ENCODE measurements at places on chromosomes 5 and 9.

GRCh38 chr5:151264113-151264512 lies 11.1 kb downstream of the GM2A start:
- peak; percentile 28 for DNase-seq

DNA sequence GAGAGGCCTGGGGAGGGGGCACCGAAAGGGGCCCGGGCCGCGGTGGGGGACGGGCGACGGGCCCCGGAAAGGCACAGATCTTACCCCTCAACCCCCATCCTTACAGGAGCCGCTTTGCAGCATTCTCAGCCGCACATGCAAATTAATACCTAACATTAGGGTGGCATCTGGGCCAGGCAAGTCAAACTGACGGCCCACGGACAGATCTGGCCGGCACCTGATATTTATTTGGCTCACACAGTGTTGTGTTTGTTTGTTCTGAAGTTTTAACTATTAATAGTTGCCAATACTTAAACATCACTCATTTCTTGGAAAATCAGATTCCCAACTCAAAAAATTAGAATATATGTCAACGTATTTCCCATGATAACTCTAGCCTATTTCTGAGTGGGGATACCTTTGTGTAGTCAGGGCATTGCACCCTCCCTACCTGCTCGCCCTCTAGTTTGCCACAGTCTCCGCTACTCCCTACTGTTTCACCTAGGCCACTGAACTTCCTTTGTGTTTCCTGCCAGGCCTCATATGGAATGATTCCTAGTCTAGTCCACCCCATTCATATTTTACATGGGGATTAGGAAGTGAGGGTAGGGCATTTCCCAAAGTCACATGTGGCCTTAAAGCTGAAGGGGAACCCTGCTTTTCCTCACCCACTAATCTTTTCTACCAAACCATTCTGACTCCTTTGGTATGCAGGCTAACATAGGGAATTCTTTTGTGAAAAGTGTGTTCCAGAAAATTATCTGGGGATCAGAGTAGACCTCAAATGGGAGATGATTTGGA lies 71.9 kb upstream of the LARP1 start:
- no peak for DNase-seq

DNA sequence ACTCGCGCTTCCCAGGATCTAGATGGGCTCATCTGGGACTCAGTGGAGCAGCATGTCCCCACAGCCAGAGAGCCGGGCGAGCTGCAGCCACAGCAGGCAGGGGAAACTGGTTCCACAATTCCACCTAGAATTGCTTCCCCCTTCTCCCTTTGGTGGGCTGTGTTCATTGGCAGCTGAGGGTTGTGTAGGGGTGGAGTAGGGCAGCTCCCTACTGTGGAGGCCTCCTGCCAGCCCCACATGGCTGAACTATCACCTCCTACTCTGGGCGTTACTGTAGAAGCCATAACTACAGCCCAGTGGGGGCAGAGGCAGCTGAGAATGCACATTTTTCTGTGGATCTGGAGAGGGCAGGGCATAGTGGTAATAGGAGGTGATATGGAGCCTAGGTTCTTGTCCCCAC lies 44.8 kb downstream of the PPARGC1B start:
- no peak for DNase-seq

- DNase-seq, result no peak
These were observed 5.8 kb upstream of the PLPP1 start for GRCh38 chr5:55540525-55540924.

DNA sequence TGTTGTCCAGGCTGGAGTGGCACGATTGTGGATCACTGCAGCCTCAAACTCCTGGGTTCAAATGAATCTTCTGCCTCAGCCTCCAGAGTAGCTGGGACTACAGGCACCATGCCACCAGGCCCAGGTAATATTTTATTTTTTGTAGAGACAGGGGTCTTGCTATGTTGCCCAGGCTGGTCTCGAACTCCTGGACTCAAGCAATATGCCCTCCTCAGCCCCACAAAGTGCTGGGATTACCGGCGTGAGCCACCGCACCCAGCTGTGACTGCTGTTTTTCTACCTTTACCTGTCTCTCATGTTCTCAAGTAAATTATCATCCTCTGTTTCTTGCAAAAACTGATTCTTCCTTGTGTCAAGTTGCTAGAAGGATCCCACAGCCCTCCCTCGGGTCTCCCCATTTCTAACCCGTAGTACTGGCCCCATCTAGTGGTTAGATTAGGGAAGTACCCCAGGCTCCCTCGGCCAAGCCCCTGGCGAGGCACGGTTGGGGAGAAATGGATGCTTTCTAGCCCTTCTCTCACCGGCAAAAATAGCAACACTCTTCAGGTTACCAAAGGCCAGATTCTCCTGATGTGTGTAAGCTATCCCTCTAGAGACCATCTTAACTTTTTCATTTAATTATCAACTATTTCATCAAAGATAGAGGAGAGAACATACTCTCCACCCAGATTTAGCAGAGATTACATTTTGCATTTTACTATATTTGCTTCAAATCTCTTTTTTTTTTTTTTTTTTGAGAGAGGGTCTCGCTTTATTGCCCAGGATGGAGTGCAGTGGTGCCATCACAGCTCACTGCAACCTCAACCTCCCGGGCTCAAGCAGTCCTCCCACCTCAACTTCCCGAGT lies 19.2 kb upstream of the TOR1B start:
- peak; percentile 25 for DNase-seq

DNA sequence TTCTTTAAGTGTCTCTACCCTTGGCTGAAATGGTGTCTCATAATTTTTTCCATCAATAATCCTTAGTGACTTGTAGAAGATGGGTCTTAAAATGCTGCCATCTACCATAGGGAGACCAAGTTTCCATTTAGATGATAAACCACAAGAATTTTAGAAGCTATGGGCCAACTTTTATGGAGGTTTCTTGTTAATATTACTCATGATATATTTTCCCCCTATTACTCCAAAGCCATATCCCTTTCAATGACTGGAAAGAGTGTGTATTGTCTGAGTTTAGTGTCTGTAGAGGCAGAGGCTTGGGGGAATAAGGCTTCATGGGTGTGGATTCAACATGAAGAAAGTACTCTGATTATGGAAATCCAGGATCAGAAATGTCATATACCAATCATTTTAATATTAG lies 507.3 kb upstream of the TNC start:
- DNase-seq, result no peak

GRCh38 chr5:114176356-114176755 lies 185.5 kb upstream of the KCNN2 start:
- peak; percentile 75 for DNase-seq

GRCh38 chr5:111583758-111584203 lies 71.4 kb upstream of the STARD4 start:
- peak; percentile 55 for DNase-seq

DNA sequence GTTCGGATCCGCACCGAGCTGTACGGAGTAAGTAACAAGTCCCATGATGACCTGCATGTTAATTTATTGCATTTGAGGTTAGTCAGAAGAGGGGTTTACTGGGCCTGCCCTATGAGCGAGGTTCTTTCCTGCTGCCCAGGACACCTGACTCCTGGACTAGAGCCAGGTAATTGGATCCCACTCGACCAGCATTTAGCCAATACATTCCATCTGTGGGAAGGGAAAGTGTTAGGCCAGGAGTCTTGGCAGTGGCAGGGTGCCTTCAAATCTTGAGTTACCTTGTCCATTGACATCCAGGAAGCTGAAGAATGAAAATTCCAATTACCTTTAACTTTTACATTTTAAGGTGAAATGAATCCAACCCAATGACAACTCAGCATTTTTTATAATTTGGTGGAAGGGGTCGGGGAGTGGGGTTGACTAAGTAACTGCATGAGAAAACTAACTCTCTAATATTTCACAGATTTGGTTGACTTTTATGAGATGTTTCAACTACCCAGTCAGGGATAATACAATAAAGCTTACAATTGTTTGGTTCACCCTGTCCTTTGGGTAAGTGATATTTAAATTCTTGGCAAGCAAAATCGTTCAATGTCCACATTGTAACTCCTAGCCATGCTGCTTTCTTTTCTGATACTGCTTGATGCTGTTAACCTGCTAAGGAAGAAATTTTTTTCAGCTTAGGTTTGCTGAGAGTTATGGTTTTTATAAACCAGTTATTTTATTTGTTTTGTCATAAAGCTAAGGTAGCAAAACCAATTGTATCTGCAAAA lies 111.6 kb upstream of the IQGAP2 start:
- no peak for DNase-seq

- DNase-seq, result no peak
These were observed 423.7 kb downstream of the ZSWIM6 start for GRCh38 chr5:61755726-61756222.

GRCh38 chr9:38149647-38150046 lies 80.6 kb upstream of the SHB start:
- DNase-seq, result no peak

DNA sequence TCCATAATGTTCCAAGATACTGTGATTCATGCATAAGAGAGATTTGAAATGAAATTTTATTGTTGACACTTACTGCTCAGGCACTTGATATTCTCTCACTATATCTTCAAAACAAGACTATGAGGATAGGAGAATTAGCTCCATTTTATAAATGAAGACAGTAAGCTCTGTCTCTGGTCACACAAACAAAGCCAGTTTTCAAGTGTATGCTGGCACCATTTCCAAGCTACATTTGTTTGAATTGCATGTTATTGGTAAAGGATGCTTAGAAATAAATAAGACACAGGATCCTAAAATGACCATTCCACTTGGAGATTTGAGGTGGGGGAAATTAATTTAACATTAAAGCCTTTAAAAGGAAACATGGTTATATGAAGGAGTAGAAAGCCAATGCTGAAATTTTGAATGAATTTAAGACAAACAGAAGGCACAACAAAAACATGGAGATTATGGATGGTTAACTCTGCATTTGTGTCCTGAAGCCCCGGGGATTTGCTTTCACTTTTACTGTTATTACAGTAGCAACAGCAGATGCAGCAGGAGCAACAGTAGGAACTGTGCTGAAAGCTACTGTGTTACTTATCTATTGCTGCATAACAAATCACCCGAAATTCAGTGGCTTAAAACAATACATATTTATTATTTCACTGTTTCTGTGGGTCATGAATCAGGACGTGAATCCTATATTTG lies 79.7 kb upstream of the ASTN2 start:
- DNase-seq, result no peak

GRCh38 chr9:77954013-77954665 lies 77.5 kb downstream of the GNAQ start:
- peak; percentile 41 for DNase-seq

GRCh38 chr9:116406469-116406868 lies 252.9 kb downstream of the PAPPA start:
- DNase-seq, result no peak

- DNase-seq, result peak; percentile 59
These were observed 915 bp downstream of the ZFAND5 start for GRCh38 chr9:72363908-72364678.

GRCh38 chr5:82106756-82107155 lies 134.9 kb downstream of the ATG10 start:
- DNase-seq, result no peak

DNA sequence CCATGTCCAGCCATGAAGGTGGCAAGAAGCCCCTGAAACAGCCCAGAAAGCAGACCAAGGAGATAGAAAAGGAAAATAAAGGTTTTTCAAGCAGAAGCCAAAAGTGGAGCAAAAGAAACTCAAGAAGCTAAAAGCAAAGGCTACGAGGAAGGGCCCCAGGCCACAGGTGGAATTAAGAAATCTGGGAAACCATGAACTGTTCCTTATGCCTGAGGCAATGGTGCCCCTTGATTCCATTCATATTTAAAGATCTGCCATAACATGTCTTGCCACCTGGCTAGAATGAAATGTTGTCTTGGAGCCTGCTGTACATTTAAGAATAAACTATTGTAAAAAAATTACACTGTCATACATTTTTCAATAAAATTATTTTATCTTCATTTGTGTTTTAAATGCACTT lies 59.5 kb upstream of the TARS1 start:
- DNase-seq, result no peak

DNA sequence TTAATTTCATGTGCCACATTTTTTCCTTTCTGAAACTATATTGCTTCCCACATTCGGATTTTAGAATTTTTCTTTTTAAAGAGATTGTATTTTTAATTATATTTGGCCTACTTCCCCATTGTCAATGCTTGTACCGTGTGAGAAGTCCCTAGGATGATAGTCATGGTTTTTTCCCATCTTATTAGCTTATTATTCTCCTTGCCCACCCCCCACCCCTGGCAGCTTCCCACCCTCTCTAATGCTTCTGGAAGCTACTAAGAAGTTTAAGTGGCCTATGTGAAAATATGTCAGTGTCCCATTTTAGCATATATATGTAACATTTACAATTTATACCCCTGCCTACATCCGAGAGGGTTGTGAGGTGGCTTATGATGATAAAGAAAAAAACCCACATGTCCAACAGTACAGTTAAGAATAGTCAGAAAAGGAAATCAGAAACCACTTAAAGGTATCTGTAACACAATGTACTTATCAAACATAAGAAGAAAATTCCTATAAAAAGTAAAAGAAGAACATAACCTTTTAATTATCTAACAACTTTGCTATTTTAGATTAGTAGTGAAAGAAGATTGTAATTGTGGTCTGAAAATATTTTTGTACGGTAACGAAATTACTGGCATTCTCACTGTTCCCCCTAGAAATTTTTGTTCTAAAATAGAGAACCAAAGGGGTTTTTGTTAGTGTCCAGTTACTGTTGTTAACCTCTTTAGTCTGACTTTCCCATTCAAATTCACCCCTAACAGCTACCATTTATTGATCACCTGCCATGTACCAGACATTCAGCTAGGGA lies 62.1 kb downstream of the SLC44A1 start:
- DNase-seq, result no peak

DNA sequence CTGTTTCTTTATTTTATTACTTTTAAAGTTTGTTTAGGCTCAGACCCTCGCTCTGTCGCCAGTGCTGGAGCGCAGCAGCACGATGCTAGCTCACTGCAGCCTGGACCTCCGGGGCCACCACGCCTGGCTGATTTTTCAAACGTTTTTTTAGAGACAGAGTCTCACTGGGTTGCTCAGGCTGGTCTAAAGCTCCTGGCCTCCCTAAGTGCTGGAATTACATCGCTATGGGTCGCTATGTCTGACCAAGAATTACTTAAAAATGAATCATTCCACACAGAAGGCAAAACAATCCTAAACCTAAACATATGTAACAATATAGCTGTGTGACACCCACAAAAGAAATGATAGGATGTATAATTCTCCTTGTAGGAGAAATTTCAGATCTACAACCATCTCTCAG lies 86.9 kb upstream of the SIMC1 start:
- peak; percentile 59 for DNase-seq

- no peak for DNase-seq
These were observed 1101.8 kb downstream of the TAF11L14 start for GRCh38 chr5:18736051-18736398.

DNA sequence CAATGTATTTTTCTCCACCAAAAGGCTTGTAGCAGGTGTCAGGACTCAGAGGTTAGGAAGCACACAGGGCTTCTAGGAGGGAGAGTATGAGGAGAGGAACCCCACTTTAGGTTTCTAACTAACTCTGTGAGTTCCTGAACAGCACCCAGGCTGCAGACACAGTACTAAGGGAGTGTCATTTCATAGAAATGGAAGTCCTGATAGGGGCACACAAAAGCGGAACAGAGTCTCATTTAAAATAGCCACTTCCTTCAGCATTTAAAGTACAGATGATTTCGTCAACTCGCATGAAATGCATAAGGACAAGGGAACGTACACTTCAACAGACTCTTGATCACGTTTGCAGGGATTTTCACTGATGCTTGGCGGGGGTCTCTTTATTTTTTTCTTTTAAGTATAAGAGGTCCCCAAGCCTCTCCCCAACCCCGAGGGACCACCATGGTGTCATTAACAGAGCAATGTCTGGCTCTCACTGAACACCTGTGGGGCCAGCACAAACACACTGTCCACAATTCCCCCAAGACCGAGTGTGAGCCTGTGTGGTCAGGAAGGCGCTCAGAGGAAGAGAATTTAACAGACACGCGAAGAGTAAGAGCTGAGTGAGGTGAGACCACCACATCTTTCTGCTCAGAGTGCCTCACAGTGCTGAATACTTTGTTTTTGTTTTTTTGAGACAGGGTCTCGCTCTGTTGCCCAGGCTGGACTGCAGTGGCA lies 82.3 kb downstream of the SECISBP2 start:
- no peak for DNase-seq
